ENCODE measurements at places on chromosomes 5 and 9. TPM values are rescaled to one million over a fixed set of nuclear protein-coding genes. Genes with fewer than 3 reads are reported as not detected.
A peak's percentile ranks its signal among the peaks of the same experiment; 100 is the strongest.

The CDC25C gene
- total RNA-seq = not detected

The AHRR gene
- total RNA-seq = 0.83 TPM

DNA sequence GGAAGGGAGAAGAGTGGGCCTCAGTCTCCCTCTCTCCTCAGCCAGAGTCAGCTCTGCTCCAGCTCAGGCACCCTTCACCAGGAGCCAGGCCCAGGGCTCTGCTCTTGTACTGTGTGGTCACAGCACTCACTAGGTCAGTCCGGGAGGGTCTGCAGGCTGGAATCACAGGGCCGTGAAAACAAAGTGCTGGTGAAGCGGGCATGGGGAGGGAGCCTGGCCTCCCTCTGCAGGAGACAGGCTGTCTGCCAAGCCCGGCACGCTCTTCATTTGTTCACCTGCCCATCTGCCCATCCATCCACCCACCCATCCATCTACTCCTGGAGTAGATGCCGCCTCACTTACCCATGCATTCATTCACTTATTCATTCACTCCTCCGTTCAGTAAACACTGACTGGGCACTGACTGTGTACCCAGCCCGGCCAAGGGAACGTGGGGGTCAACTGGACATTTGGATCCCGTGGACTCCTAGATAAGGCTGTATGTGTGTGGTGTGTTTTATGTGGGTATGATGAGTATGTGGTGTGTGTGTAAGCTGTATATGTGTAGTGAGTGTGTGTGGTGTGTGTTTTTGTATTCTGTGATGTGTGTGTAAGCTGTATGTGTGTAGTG is 3.6 kb downstream of the SPAAR start:
- H3K4me3 ChIP-seq = no peak overlapping the region
- H3K27ac ChIP-seq = no peak overlapping the region
- DNase-seq = no peak
- no peaks in the 10 kb centered on the region for H3K36me3 ChIP-seq
- no peaks in the 10 kb centered on the region for H3K27me3 ChIP-seq

DNA sequence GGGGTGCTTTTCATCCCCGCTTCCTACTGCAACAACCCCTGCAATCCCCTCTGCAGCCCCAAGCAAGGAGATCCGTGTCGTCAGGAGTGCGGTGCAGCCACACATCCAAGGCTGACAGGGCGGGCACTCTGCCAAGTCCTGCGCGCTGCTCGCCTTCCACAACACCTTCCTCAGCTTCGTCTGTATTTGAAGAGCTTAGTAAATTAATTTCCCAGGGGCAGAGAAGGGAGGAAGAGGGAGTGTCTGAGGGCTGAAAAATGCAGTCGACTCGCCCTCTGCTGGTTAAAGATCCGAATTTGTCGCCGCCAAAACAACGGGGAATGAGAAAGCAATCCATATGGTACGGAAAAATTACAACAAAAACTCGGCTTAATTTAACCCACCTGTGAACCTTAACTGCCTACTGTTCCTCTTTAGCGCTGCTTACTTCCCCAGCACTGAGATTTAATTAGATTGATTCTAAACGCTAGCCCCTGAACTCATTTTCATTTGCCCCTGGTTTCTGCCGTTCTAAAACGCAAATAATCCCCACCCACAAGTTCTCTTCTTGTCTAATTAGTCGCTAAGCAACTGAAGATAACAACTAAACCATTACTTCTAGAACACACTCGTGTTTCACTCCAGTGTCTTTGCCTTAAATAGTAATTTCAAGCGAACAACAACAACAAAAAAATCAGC is 10.9 kb upstream of the PCDHB1 start:
- H3K27me3 ChIP-seq = no peaks in the 10 kb centered on the region
- H3K27ac ChIP-seq = peak overlapping the region; percentile 82
- peak; percentile 82 for DNase-seq
- H3K4me3 ChIP-seq = peak overlapping the region; percentile 47

- no peaks in the 10 kb centered on the region for H3K4me1 ChIP-seq
- no peak overlapping the region for H3K27ac ChIP-seq
- H3K36me3 ChIP-seq = no peaks in the 10 kb centered on the region
- H3K27me3 ChIP-seq = no peaks in the 10 kb centered on the region
- no peak overlapping the region for H3K4me3 ChIP-seq
Measured at GRCh38 chr9:3434594-3434993, 91.2 kb downstream of the RFX3 start.

DNA sequence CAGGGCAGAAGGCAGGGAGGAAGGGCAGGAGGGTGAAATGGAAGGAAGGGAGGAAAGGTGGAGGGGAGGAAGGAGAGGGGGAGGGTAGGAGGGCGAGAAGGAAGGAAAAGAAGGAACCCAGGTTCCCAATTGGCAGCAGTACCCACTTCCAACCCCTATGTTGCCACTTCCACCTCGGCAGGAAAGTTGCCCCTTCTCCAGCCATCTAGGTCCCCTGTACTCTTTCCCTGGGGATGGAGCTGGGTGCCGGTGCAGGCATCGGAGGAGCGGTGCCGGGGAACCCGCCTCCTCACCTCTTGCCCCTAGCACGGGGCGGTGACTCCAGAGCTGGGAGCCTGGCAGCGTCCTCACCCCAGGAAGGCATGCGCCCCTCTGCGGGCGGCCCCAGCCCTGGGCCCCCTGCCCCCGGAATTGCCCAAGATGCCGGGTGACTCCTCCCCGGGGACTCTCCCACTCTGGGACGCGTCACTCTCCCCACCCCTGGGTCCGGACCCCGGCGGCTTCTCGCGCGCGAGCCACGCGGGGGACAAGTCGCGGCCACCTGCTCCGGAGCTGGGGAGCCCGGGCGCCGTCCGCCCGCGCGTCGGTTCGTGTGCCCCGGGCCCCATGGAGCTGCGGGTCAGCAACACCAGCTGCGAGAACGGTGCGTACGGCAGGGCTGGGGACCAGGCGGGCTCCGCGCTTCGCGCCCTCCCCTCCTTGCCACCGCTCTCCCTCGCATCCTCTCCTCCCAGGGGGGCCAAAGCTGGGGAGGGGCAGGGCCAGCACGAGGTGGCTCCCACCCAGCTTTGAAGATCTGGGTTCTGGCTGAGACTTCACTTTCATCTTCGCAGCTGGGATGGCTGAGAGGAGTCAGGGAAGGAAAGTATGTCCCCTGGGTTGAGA is at the start of gene NIPAL4:
NIPAL4 (plus strand) TSS at position 499 of the 885 bp plus-strand sequence; CDS start at position 607, 108 bp downstream.
- no peak within 1 kb of the TSS for H3K4me3 ChIP-seq
- no peaks in the 10 kb centered on the region for H3K36me3 ChIP-seq
- H3K27me3 ChIP-seq = no peaks in the 10 kb centered on the region
- DNase-seq = no peak
- no peak within 1 kb of the TSS for H3K27ac ChIP-seq
- peaks cover 4% of the 10 kb centered on the region for H3K4me1 ChIP-seq

DNA sequence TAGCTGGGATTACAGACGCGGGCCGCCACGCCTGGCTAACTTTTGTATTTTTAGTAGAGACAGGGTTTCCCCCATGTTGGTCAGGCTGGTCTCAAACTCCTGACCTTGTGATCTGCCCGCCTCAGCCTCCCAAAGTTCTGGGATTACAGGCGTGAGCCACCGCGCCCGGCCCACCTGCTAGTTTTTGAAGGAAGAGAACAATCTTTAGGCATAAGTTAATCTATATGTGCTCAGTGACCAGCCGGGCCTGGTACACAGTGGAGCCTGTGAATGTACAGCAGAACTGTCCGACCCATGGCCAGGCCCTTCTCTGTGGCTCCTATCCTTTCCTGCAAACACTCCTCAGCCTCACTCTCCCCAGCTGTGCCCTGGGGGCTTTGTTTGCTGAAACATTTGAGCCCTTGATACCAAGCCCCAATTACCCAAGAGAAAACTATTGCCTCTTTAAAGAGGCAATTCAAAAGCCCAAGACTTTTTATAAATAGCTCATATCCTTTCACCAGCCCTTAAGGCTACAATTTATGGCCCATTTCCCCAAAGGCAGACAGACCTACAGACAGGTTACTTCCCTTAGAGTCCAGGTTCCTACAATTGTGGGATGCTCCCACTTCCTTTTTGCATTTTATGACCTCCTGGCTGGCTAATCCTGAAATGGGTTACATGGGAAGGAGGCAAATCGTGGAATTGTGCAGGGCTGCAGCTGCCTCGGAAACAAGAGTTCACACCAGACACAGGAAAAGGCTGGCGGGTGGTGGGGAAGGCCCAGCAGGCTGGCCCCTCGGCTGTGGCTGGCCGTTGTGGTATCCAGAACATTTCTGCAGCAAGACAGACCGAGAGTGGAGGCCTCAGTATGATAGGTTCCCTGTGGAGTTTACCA is 37.5 kb downstream of the SPRY4 start:
- no peak overlapping the region for H3K27ac ChIP-seq
- H3K27me3 ChIP-seq = no peaks in the 10 kb centered on the region
- no peaks in the 10 kb centered on the region for H3K36me3 ChIP-seq

Data from pancreas (tissue), 10 donors.